Endothelial cell (in vitro differentiated cells): ENCODE measurements at places on chromosomes 12 and 14. TPM values are rescaled to one million over a fixed set of nuclear protein-coding genes. Genes with fewer than 3 reads are reported as not detected.
A peak's percentile ranks its signal among the peaks of the same experiment; 100 is the strongest.

Gene TMEM63C
- 6.6 TPM for total RNA-seq

Gene LPAR5
- 2.7 TPM for total RNA-seq

Gene PMCH
- not detected for total RNA-seq

Gene KERA
- not detected for total RNA-seq

Gene SYNDIG1L
- 1.1 TPM for total RNA-seq

GRCh38 chr14:52998376-52999015, 47.6 kb upstream of the FERMT2 start:
- no peak overlapping the region for H3K27ac ChIP-seq
- no peak overlapping the region for H3K4me3 ChIP-seq
- H3K27me3 ChIP-seq = no peaks in the 10 kb centered on the region
- no peak for DNase-seq
- no peaks in the 10 kb centered on the region for H3K36me3 ChIP-seq
- no peaks in the 10 kb centered on the region for H3K4me1 ChIP-seq

DNA sequence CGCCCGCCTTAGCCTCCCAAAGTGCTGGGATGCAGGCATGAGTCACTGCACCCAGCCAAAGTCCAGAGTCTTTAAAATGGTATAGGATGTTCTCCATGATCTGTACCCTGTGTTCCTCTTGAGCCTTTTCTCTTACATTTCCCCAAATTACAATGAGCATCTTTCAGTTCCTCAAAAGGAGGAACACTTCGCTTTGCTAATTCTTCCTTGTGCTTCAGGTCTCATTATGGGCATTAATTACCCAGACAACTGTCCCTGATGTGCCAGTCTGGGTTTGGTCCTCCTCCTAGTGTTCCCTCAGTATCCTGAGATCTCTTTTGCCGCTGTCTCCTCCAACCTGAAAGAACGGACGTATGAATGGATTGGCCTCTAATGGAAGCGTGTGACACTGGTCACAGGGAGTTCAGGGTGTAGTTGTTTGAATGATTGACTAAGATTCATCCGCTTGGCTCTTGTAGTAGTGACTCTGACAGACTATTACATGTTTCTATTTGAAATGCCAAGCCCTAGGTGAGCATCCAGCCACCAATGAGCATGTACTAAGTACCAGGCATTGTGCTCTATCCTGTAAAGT, 8.2 kb downstream of the PRKCH start:
- peak overlapping the region; percentile 2 for H3K4me3 ChIP-seq
- H3K27ac ChIP-seq = no peak overlapping the region
- H3K36me3 ChIP-seq = peaks cover 14% of the 10 kb centered on the region
- peaks cover 3% of the 10 kb centered on the region for H3K27me3 ChIP-seq
- H3K4me1 ChIP-seq = peaks cover 31% of the 10 kb centered on the region

- no peak overlapping the region for H3K27ac ChIP-seq
Measured at GRCh38 chr14:81200054-81200453, 20.7 kb downstream of the GTF2A1 start.

DNA sequence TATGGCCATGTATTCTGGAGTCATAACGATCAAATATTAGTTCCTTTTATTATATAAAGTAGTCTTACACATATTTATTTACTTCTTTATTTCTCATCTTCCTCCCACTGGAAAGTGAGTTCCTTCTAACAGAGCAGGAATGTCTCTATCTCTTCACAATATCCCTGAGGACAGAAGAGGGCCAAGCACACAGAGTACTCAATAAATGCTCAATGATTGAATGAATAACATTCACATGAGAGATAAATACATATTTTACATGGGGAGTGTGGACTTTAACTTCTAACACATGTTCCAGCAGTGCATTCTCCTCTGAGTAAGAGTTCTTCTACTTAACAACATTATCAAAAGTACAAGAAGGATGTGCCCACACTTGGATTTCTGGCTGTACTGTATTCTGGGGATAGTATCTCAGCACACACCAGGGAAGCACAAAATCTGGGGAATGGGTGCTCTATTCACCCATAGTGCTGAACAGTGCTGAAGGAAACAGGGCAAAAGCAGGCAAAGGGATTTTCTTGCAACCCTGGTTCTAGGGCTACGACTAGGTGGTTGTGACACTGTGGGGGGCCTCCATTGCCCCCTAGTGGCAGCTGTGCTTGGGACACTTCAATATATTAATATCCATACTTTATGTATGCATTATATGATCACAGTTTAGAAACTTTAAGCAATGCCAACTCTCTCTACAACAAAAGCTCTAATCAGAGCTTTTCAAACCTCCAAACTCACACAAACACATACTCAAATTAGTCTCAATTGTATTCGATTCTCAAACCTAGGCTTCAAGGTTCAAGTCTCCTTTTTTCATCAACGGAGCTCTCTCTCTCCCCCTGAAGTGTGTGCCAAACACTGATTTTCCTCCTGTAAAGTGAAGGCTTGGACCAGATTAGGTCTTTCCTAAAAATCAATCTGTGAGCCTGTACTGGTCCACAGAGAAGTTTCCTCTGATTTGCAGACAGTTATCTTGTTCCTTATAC, 115.5 kb downstream of the SLC2A13 start:
- H3K27me3 ChIP-seq = no peaks in the 10 kb centered on the region
- H3K27ac ChIP-seq = no peak overlapping the region
- H3K36me3 ChIP-seq = no peaks in the 10 kb centered on the region
- DNase-seq = peak; percentile 58
- H3K4me1 ChIP-seq = no peaks in the 10 kb centered on the region
- no peak overlapping the region for H3K4me3 ChIP-seq

DNA sequence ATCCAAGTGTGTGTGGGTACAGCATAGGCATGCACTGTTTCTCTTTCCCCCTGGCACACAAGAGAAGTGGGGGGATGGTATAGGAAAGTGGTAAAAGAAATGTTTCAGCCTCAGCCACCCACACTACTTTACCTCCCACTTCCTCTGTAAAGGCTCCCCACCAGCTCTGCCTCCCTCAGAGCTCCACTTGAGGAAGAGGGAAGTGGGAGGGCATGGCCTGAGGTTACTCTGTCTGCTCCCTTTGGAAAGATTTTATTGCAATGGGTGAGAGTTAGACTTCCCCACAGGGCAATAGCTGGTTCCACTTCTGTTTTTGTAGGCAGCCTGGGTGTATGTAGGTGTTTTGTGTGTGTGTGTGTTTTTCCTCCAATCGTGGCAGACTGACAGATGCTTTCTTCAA, 145.3 kb downstream of the SSPN start:
- no peak overlapping the region for H3K4me3 ChIP-seq
- H3K36me3 ChIP-seq = no peaks in the 10 kb centered on the region
- peaks cover 17% of the 10 kb centered on the region for H3K4me1 ChIP-seq
- no peaks in the 10 kb centered on the region for H3K27me3 ChIP-seq
- no peak overlapping the region for H3K27ac ChIP-seq

- peaks cover 13% of the 10 kb centered on the region for H3K4me1 ChIP-seq
- H3K27ac ChIP-seq = peak overlapping the region; percentile 55
- H3K36me3 ChIP-seq = no peaks in the 10 kb centered on the region
- H3K4me3 ChIP-seq = no peak overlapping the region
- no peaks in the 10 kb centered on the region for H3K27me3 ChIP-seq
- no peak for DNase-seq
Measured at GRCh38 chr14:34930591-34931091, 52.2 kb upstream of the SRP54 start.

DNA sequence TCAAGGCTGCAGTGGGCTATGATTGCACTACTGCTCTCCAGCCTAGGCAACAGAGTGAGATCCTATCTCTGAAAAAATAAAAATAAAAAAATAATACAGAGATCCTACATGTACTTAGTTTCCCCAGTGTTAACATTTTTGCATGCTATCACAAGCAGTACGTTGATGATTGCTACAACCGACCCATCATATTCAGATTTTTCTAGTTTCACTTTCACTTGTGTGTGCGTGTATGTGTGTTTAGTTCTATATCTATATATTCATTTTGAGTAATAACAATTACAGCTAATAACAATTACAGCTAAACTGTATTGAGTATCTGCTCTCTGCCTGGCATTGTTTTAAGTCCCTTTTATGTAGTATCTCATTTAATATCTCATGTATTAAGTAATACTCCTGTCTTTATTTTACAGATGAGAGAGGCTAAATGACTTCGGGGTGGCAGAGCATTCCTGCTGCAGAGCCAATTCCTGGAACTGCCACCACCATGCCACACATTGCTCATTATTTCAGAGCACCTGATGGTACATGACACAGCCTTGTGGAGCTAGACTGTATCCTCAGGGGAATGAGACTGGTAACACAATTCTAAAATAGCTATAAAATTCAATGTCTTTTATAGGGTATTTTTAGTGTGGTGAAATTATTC, 153.1 kb downstream of the BCAT1 start:
- H3K27me3 ChIP-seq = no peaks in the 10 kb centered on the region
- H3K4me1 ChIP-seq = no peaks in the 10 kb centered on the region
- H3K36me3 ChIP-seq = no peaks in the 10 kb centered on the region
- no peak for DNase-seq
- H3K27ac ChIP-seq = no peak overlapping the region

GRCh38 chr14:101475456-101476257, 85.6 kb upstream of the DIO3 start:
- H3K27me3 ChIP-seq = peaks cover 4% of the 10 kb centered on the region
- H3K27ac ChIP-seq = no peak overlapping the region
- no peaks in the 10 kb centered on the region for H3K36me3 ChIP-seq
- no peaks in the 10 kb centered on the region for H3K4me1 ChIP-seq

GRCh38 chr12:70609203-70609602, 28.0 kb downstream of the PTPRB start:
- H3K27ac ChIP-seq = peak overlapping the region; percentile 82
- peaks cover 58% of the 10 kb centered on the region for H3K36me3 ChIP-seq
- peaks cover 46% of the 10 kb centered on the region for H3K4me1 ChIP-seq
- DNase-seq = no peak
- H3K4me3 ChIP-seq = peak overlapping the region; percentile 89
